CD8-positive, alpha-beta T cell (primary cell): ENCODE measurements at places on chromosomes 7 and 10. TPM values are rescaled to one million over a fixed set of nuclear protein-coding genes. Genes with fewer than 3 reads are reported as not detected.

Gene MYOF
- total RNA-seq, result not detected

Gene LIPJ
- total RNA-seq, result not detected

Gene CPA4
- total RNA-seq, result not detected

Gene A1CF
- total RNA-seq, result not detected

Gene RNF32
- total RNA-seq, result 0.33 TPM

Gene PALD1
- total RNA-seq, result 0.08 TPM

Gene CCM2
- total RNA-seq, result 44.6 TPM

Gene SPDYE9
- not detected for total RNA-seq

Gene SKAP2
- 3.5 TPM for total RNA-seq

Gene VWC2
- not detected for total RNA-seq

Gene MCM10
- total RNA-seq, result 0.08 TPM

Gene FAM25C
- not detected for total RNA-seq

Gene FOXL3
- not detected for total RNA-seq

Gene PHKG1
- total RNA-seq, result 9.6 TPM

Gene KCP
- total RNA-seq, result 0.19 TPM

Gene PROSER2
- total RNA-seq, result 4.5 TPM

Gene CLCN1
- total RNA-seq, result not detected

Gene DPYSL4
- total RNA-seq, result 1.0 TPM

Gene CPEB3
- total RNA-seq, result 0.71 TPM

Gene FAM221A
- total RNA-seq, result 3.0 TPM

Gene TACC2
- total RNA-seq, result not detected

Gene GPR15LG
- total RNA-seq, result not detected

Gene AGR2
- not detected for total RNA-seq

Gene TMEM176A
- not detected for total RNA-seq

Gene TNS3
- total RNA-seq, result 0.24 TPM

Gene ASB15
- total RNA-seq, result not detected

Gene HECW1
- total RNA-seq, result not detected

Gene EN2
- total RNA-seq, result not detected

Gene CCDC146
- 9.2 TPM for total RNA-seq

Gene CCSER2
- total RNA-seq, result 143 TPM

Gene STAM
- 47.9 TPM for total RNA-seq

Gene METTL27
- total RNA-seq, result not detected

Gene PSAP
- 156 TPM for total RNA-seq
